Naive thymus-derived CD4-positive, alpha-beta T cell (primary cell): ENCODE measurements at places on chromosomes 13 and 19. TPM values are rescaled to one million over a fixed set of nuclear protein-coding genes. Genes with fewer than 3 reads are reported as not detected.

CBLC gene
- not detected for total RNA-seq

GDF15 gene
- total RNA-seq = 0.73 TPM

SELENOV gene
- total RNA-seq = not detected in 2 replicates

CPB2 gene
- total RNA-seq = not detected

ZNF808 gene
- total RNA-seq = 26.1 TPM

OR7D2 gene
- not detected for total RNA-seq

KCNN4 gene
- 52.8 and 53.4 TPM in 2 replicates for total RNA-seq

NAPSA gene
- total RNA-seq = 0.72 TPM

CEACAM8 gene
- total RNA-seq = 0.59 TPM

DPF1 gene
- not detected for total RNA-seq

ZNF256 gene
- 11.8 TPM for total RNA-seq

CERS4 gene
- 27.6 TPM for total RNA-seq

KL gene
- 0.15 TPM for total RNA-seq
